ENCODE measurements at places on chromosomes 6 and 20. TPM values are rescaled to one million over a fixed set of nuclear protein-coding genes. Genes with fewer than 3 reads are reported as not detected.

The IGF2R gene
- polyA plus RNA-seq, result 40.9 TPM

GRCh38 chr20:362271-363254, 15.7 kb downstream of the NRSN2 start:
- DNase-seq, result no peak

GRCh38 chr6:111091987-111092386, 4.7 kb downstream of the SLC16A10 start:
- DNase-seq, result no peak

DNA sequence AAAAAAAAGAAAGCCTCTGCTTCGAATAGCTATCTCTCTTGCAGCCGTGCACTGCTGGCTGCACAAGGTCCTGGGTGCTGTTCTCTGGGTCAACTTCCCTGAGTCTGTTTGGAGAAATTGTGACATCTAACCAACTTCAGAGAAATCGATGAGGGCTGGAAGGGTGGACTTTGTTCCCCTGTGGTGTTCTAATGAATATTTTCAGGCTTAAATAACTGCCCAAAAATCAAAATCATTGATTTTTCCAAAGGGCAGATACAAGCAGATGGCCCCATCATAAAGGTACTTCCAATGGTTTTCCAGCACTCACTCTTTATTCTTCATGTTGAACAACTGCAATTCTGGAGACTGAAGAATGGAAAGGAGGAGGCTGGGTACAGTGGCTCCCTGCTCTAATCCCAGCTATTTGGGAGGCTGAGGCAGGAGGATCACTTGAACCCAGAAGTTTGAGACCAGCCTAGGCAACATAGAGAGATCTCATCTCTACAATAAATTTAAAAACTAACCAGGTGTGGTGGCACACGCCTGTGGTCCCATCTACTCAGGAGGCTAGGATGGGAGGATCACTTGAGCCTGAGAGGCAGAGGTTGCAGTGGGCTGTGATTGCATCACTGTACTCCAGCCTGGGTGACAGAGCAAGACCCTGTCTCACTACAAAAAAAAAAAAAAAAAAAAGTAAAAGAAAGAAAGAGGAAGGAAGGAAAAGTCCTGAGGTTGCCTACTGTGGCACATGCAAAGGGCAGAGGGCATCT, 59.1 kb downstream of the FOXA2 start:
- DNase-seq, result no peak

Data from AG04450 (cell line).